ENCODE measurements at places on chromosomes 7 and 10.

DNA sequence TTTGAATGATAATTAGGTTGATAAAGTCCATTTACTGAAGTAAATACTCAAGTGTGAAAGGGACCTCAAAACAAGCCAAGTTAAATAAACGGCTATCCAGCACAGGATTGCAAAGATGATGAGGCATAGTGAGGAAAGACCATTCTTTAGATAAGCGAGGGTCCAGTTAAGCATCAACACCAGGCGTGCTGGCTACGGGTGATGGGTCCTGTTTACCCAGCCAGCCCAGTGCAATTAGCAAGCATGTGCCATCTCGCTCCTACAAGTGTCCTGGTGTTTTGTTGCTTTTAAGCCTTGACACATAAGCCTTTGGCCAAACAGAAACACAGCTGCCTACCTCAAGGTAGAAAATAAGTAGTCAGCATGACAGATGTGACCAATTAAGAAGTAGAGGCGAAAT is 7.1 kb downstream of the NEBL start:
- H3K27me3 ChIP-seq, result no peaks in the 10 kb centered on the region
- no peaks in the 10 kb centered on the region for H3K36me3 ChIP-seq
- H3K4me3 ChIP-seq, result no peak overlapping the region
- H3K4me1 ChIP-seq, result peaks cover 7% of the 10 kb centered on the region
- no peak overlapping the region for H3K27ac ChIP-seq

GRCh38 chr10:61589547-61590243 is 73.0 kb upstream of the CABCOCO1 start:
- H3K4me3 ChIP-seq, result no peak overlapping the region
- H3K27ac ChIP-seq, result no peak overlapping the region
- DNase-seq, result no peak
- H3K27me3 ChIP-seq, result no peaks in the 10 kb centered on the region
- no peaks in the 10 kb centered on the region for H3K36me3 ChIP-seq

DNA sequence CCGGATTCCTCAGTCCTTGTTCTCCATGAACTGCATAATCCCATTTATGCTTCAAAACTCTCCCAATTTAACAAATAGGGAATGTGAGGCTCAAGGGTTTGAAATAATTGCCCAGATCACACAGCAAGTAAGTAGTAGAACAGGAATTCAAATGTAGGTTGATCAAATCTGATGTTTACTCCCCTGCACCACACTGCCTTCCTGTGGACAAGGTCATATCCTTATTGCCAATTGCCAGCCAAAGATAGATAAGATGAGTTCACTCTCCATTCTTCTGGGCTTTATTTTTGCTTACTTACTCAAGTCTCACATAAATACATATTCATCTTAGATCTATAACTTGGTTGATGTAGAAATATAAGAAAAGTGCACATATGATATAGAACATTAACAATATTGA is 435.2 kb upstream of the ETV1 start:
- H3K4me3 ChIP-seq, result no peak overlapping the region
- no peaks in the 10 kb centered on the region for H3K4me1 ChIP-seq
- no peak for DNase-seq
- no peaks in the 10 kb centered on the region for H3K27me3 ChIP-seq
- H3K36me3 ChIP-seq, result no peaks in the 10 kb centered on the region

- H3K27ac ChIP-seq, result no peak overlapping the region
- no peak overlapping the region for H3K4me3 ChIP-seq
- H3K36me3 ChIP-seq, result peaks cover 62% of the 10 kb centered on the region
- no peaks in the 10 kb centered on the region for H3K4me1 ChIP-seq
- H3K27me3 ChIP-seq, result no peaks in the 10 kb centered on the region
These were observed 34.0 kb downstream of the BRI3 start for GRCh38 chr7:98315318-98315993.

- no peaks in the 10 kb centered on the region for H3K4me1 ChIP-seq
- H3K27me3 ChIP-seq, result no peaks in the 10 kb centered on the region
- H3K36me3 ChIP-seq, result no peaks in the 10 kb centered on the region
These were observed 17.3 kb upstream of the BLOC1S2 start for GRCh38 chr10:100303724-100304319.

GRCh38 chr7:112084520-112084971 is 121.7 kb downstream of the DOCK4 start:
- H3K27me3 ChIP-seq, result no peaks in the 10 kb centered on the region
- H3K27ac ChIP-seq, result no peak overlapping the region
- no peak overlapping the region for H3K4me3 ChIP-seq
- DNase-seq, result no peak
- peaks cover 15% of the 10 kb centered on the region for H3K4me1 ChIP-seq

- no peak overlapping the region for H3K27ac ChIP-seq
- no peaks in the 10 kb centered on the region for H3K36me3 ChIP-seq
- H3K4me3 ChIP-seq, result no peak overlapping the region
- DNase-seq, result no peak
These were observed 88.5 kb downstream of the THSD7A start for GRCh38 chr7:11743548-11743947.

Data from RWPE2 (cell line).